ENCODE measurements at places on chromosomes 13 and 19.

GRCh38 chr13:51614350-51614786 lies 30.1 kb downstream of the WDFY2 start:
- peak; percentile 36 for DNase-seq

DNA sequence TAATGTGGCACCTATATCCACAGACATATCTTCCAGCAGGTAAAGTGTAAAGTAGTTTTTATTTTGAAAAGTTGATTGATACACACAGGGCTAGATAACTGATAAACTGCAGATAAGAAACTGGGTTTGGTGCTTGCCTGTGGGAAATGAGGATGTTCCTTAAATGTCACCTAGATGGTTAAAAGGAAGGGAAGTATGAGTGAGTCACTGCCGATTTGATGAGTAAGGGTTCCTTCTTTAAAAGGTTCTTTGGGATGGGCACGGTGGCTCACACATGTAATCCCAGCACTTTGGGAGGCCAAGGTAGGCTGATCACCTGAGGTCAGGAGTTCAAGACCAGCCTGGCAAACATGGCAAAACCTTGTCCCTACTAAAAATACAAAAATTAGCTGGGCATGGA lies 73.8 kb upstream of the FRY start:
- no peak for DNase-seq

GRCh38 chr19:1864480-1865171 lies 1.2 kb upstream of the KLF16 start:
- peak; percentile 87 for DNase-seq

GRCh38 chr13:41458761-41459431 lies 1.5 kb downstream of the RGCC start:
- DNase-seq = no peak

- no peak for DNase-seq
Observed at GRCh38 chr13:109751477-109751876, 34.9 kb downstream of the IRS2 start.

DNA sequence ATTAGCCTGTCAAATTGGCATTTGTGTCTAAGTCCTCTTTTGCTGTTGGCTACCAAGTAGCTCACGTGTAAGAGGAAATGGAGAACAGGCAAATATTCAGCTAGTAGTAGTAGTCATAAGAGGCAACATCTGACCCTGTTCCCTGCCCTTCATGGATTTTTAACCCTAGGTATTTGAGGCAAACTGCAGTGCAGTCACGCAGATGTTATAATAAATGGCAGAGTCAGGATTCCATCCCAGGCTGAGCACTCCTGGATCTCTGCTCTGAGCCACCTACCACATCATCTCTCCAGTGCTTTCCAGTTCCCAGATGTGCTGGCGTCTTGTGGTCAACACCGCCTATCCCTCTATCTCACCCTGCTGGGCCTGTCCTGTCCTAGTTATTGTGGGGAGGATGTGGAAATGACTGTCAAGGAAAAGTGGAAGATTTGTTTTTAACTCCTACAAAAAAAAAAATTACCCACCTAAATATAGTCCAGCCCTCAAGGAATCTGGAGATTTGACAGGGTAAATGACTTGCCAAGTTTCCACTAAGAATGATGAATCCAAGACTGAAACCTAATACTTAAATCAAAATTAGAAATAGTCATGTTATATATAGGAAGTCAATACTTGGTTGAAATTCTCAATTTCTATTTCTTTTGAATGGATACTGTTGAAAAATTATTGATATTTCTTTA lies 322.9 kb downstream of the GPC6 start:
- DNase-seq = no peak

DNA sequence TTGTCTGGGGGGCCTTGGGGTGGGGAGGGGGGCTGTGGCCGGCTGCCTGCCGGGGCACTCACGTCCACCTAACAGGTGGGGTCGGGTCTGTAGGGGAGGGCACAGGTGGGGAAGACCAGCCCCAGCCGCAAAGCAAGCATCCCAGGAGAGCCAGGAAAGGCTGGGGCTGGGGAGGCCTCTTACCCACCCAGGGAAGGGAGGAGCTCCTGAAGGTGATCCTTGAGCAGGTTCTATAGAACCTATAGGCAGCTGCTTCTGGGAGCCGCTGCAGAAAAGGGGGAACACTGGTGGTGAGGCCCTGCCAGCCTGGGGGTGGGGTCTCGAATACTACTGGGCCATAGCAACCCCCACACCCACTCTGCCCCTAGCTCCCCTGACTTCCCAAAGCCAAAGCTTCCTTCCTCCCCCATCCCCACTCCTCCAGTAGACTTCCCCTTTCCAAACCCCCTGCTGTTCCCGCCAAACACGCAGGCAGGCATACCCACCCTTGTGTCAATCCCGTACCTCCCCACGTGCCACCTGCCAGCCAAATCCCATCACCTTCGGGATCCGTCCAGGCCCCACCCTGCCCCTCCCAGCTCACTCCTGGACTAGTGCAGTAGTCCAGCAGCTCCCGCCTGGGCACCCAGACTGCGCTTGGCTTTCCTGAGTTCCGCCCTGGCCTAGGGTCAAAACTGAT lies 5.6 kb downstream of the KLF16 start:
- no peak for DNase-seq
